ENCODE measurements at places on chromosomes 13 and 19. TPM values are rescaled to one million over a fixed set of nuclear protein-coding genes. Genes with fewer than 3 reads are reported as not detected.

MYO1F gene
- 0.48 TPM for total RNA-seq

ZNF418 gene
- total RNA-seq, result 1.5 TPM

C13orf42 gene
- total RNA-seq, result not detected

KIR2DL3 gene
- not detected for total RNA-seq

CGB3 gene
- total RNA-seq, result not detected

KIR2DL4 gene
- not detected for total RNA-seq

Measured in A549 treated with Mapracorat at 1 μM for 4 hours (cell line).